ENCODE measurements at places on chromosomes 4 and X. TPM values are rescaled to one million over a fixed set of nuclear protein-coding genes. Genes with fewer than 3 reads are reported as not detected.
A peak's percentile ranks its signal among the peaks of the same experiment; 100 is the strongest.

DNA sequence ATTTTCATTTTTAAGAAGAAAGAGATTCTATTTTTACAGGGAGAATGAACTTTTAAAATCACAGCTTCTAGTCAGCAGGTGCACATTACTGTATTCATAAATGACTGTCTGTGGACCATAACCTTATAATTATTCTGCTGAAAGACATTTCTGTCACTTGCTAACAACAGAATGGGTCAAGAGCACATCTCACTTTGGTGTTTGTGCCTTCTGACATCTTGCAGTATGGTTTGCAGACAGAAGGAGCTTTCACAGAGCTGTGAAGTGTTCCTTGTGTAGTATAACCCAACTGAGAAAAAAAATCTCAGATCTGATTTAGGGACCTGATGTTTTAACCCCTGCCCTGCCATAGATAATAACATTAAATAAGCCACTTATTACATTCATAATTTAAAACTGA lies 131.4 kb upstream of the CTSO start:
- DNase-seq: no peak

PDE5A gene
- total RNA-seq: 21.2 TPM

GRCh38 chrX:120464411-120464810 lies 4.7 kb downstream of the LAMP2 start:
- no peak for DNase-seq

GRCh38 chrX:1488141-1488540 lies 35.4 kb upstream of the ASMTL start:
- DNase-seq: no peak

GRCh38 chr4:114547340-114548134 lies 51.1 kb upstream of the UGT8 start:
- no peak for DNase-seq

DNA sequence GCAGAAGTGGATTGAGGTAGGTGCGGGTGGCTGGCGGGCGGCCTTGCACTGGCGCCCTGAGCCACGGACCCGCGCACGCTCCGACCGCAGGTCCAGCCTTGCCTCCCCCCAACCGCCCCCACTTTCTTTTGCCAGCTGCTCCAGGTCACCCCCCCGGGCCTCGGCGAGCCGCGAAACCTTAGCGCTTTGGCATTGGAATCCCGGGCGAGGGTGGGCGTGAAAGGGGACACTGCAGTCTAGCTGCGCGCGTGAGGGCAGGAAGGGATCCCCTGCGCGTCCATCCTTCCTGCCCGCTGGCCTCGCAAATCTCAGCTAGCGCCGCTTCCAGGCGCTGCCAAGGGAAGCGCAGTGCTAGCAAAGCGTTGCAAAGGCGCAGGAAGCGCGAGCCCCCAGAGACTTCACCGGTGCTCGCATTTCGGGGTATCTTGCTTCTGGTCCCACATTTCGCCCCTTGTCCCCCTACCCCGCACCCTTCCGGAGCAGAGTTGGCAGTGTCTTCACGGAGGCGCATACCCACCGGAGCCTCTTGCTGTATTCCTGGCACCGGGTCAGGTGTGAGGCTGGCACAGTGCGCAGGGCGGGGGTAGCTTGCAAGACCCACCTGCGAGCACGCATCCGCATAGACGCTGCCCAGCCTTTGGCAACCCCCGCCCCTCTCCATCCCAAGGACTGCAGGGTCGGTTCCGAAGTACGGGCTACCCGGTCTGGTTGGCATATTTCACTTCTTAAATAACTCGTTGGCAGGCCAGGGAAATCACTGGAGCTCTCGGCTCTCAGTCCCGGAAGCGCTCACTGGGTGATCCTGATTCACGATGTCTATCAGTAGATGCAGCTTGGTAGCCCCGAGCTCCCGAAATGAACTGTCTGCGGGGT lies 104.4 kb downstream of the UCHL1 start:
- peak; percentile 46 for DNase-seq

DNA sequence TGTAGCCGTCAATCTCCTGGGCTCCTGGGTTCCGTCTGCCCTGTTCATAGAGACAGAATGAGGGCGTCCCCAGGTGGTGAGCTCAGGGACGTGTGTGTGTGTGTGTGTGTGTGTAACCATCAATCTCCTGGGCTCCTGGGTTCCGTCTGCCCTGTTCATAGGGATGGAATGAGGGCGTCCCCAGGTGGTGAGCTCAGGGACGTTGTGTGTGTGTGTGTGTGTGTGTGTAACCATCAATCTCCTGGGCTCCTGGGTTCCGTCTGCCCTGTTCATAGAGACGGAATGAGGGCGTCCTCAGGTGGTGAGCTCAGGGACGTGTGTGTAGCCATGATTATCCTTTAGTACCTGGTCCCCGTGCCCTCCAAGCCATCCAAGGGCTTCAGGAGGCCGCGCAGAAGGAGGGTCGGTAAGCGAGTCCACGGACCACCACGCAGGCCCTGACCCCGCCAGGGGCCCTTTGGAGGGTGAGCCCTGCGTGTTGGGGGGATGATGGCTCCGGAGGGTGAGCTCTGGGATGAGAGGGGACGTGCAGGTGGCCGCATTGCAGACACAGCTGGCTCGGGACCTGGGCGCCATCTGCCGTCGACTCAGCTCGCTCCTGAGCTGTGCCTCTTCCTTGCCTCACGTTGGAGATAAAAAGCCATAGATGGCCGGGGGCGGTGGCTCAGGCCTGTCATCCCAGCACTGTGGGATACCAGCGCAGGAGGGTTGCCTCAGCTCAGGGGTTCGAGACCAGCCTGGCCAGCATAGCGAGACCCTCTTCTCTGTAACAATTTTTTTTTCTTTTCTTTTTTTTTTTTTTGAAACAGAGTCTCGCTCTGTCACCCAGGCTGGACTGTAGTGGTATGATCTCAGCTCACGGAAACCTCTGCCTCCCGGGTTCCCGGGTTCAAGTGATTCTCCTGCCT lies 5.4 kb upstream of the GTPBP6 start:
- no peak for DNase-seq

- DNase-seq: no peak
Measured at GRCh38 chr4:41458689-41459088, 79.3 kb upstream of the LIMCH1 start.

DNA sequence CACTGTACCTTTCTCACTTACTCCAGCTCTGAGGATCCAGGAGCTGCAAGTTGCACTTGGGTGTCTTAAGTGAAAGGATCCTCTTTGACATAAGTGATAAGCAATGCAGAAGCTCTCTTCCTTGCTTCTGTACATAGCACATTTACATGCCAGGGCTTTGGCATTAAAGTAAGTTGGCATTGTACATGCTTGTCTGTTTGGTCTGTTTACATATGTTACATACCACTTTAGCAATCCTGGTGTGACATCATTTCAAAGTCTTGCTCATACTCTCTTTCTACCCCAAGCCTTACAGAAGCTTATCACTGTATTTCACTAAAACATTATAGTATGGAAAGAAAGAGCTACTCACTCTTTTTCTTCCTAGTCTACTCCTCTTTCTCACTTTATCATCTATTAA lies 2548.3 kb downstream of the ARAP2 start:
- DNase-seq: no peak
